DMS53 (cell line): ENCODE measurements at places on chromosomes 1 and 21.

- peak; percentile 60 for DNase-seq
These were observed 101.3 kb upstream of the ACTL8 start for GRCh38 chr1:17653728-17654351.

- no peak for DNase-seq
These were observed 228.6 kb downstream of the COP1 start for GRCh38 chr1:175978476-175978875.

DNA sequence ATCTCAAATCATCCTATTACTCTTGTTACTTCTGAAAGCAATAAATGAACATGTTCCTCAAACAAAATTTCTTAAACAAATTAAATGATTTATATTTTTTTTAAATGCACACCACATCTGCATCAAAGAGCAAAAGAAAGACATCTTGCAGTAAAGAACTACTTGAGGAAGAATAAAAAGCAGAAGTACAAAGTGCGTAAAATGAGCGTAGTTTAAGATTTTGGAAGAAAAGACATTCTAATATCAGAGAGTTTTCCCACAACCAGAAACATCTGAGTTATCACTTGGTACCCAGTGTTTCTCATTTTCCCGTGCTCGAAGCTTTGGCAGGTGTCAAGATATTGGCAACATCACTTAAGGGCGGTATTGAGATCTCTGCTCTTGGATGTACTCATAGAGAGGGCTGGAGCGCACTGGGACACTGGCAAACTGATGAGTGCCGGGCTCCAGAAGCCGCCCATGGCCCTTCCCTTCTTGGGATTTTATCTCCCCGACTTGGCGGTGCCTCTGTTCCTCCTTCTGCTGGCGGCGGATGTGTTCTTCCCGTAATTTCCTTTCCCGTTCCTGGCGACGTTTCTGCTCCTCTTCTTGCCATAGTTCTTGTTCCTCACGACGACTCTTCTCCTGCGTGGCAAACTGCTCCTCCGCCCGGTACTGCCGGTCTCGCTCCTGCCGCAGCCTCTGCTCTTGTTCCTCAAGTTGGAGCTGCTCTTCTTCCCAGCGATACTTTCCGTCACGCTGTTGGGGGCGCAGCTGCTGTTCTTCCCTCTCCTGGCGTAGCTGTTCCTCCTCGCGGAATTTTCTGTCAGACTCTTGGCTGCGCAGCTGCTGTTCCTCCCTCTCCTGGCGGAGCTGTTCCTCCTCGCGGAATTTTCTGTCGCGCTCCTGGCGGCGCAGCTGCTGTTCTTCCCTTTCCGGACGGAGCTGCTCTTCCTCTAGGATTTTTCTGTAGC lies 7.9 kb downstream of the TCHH start:
- no peak for DNase-seq

GRCh38 chr1:53442299-53442698 lies 16.9 kb upstream of the DMRTB1 start:
- no peak for DNase-seq

DNA sequence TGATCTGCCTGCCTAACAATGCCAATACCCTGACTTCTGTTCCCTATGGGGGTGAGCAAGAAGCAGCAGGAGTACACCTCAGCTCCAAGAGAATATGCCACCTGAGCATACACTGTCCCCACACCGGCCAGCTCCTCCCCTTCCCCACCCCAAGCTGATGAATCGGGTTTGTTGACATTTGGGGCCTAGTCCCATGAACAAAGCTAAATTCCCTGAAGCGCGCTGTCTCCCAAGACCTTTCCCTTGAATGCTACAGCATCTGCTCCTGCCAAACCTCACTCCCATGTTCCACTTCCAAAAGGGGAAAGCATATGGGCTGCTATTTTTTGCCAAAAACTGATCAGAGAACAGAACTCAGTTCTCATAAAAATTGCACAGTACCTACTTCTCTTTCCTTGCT lies 220.4 kb upstream of the CAMK1G start:
- peak; percentile 57 for DNase-seq

- DNase-seq = no peak
These were observed 70.4 kb upstream of the ABCG1 start for GRCh38 chr21:42148584-42148983.

GRCh38 chr1:196674908-196675307 lies 23.1 kb downstream of the CFH start:
- DNase-seq = no peak

DNA sequence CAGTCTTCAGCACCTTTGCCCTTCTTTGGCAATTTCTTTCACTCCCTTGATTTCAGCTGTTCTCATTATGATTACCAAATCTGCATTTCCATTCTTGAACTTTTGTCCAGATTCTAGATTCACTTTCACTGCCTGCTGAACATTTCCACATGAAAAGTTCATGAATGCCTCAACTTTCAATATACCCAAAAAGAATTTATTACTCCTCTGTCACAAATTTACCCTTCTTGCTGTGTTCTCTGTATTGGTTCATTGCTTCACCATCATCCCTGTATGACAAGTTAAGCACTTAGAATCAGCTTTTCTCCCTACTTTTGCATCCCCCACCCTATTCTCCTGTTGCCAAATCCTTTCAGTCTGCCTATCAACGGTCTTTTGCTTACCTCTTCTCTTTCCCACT lies 112.6 kb upstream of the PKN2 start:
- no peak for DNase-seq

DNA sequence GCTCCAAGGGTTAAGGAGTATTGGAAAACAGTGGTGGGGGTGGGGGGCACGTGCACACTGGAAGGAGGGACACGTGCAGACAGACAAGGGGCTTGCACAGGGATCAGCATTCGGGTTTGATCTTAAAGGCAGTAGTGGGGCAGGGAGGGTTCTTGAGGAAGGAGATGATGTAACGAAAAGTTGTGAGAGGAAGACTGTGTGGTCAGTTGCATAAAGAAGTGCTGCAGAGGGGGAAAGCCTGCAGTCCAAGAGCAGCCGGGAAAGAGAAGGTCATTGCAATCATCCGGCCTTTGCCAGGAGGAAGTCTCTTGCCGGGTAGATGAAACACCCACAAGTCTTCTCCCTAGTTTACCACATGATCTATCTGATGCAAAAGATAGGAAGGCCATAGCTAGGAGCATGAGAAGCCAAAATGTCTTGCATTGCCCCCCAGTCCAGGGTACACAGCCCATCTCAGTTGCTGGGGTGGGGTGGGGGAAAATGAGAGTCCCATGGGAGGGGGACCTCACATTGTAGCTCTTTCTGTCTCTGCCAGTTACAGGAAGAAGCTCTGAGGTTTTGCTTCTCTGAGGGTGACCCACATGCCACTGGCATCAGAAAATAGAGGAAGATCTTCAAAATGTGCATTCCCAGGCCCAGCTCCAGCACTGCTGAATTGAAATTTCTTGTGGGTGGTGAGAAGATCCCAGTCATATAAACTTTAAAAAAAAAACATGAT lies 202.5 kb upstream of the RAB4A start:
- DNase-seq = no peak

GRCh38 chr1:157993918-157994605 lies 617 bp downstream of the KIRREL1 start:
- peak; percentile 48 for DNase-seq

DNA sequence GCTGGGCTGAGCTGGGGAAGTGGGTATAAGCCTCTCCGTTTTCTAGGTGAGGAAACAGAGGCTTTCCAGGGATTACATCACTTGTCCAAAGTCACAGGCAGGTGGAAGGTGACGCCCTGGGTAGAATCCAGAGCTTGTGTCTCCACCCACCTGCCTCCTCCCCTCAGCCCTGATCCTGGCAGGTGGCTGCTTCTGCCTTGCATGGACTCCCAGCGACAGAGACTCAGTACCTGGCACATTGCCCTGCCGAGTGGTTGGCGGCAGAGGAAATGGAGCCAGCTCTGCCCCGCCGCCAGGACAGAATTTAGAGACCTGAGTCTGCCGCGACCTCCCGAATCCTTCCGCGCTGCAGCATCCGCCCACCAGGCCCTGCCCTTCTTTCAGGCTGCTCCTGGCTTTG lies 2.1 kb downstream of the PLA2G2E start:
- DNase-seq = peak; percentile 97

DNA sequence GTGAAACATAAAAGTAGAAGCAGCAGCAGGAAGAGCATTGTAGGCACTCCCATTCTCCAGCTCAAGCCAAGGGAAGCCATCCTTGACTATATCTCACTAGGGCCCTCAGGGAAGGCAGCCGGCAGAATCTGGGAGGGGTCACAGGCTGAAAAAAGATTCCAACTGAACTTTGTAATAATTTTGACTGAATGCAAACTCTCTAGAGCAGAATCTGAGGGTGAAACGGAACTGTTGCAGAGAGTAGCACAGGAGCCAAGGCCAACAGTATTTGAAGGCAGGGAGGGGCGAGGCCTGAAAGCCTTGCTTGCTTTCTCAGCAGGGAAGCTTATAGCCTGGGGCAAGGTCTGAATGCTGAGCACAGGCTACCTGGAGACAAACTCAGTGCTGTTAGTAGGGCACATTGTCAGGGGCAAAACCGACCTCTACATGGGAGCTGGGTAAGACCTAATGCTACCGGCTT lies 180.6 kb downstream of the COL24A1 start:
- no peak for DNase-seq

GRCh38 chr1:235022341-235022980 lies 106.2 kb downstream of the TOMM20 start:
- no peak for DNase-seq

DNA sequence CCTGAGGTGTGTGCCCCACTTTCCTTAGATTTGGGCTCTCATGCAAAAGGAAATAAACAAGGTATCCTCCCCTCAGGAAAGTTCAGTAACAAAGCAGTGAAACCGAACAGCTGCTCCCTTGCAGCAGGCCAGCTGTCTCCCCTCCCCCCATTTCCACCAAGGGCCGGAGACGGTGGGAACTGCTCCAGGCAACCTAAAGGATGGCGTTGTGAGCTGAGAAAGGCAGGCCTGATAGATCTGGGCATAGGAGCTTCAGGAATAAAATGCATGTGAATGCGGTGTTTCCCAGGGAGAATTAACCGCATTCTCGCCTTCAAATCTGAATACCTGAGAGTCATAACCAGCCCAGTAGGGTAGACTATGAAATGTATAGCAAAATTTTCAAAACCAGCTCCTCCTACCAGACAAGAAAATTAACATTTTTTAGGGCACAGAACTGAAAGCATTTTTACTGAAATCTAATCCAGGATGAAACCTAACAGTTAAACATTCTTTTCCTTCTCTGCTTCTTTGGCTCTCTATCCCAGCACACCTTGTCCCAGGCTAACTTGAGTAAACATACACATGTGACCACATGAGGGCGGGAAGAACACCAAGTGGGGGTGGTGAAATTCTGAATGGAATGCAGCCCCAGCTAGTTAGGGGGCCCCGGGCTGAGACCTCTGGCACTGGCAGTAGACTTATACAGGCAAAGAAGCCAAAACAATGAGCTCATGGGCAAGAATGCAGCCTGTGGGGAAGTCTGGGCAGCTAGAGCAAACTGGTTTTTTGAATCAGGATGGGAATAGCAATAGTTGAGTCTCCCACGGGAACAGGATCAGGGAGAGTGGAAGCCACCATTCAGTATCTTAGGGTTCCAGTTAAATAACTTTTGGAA lies 11.5 kb downstream of the MCL1 start:
- peak; percentile 87 for DNase-seq

DNA sequence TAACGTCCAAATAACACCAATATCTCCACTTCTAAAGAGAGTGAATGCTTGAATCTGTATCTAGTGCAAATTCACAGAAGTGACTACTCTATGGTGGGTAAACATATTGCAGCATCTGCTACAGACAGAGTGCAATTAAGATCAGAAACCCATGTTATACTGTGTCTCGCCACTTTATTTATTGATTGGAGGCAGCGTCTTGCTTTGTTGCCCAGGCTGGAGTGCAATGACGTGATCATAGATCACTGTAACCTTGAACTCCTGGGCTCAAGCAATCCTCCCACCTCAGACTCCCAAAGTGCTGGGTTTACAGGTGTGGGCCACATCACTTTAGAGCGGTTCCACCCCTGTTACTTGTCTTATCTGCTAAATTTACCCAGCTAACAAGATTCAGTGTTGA lies 57.0 kb downstream of the HLCS start:
- DNase-seq = no peak

DNA sequence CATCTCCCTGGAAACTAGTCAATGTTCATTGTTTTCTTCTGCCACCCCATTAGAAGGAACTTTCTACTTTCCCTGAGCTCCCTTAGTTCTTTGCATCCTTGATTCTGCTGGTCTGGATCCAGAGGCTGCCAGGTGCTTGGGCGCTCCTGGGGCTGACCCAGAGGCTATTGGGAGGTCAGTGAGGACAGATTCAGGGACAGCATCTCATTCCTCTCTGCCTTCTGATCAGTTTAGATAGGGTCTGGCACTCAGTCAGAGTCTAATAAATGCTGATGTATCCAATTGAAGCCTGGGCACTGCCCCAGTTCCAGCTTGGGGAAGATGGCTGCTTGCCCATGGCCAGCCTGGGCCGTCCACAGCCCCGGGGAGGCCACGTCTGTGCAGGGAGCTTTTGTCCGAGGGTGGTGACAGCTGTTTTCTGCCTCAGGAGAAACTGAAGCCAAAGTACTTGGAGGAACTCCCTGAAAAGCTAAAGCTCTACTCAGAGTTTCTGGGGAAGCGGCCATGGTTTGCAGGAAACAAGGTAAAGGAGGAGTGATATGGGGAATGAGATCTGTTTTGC lies 2.3 kb downstream of the GSTM1 start:
- no peak for DNase-seq

DNA sequence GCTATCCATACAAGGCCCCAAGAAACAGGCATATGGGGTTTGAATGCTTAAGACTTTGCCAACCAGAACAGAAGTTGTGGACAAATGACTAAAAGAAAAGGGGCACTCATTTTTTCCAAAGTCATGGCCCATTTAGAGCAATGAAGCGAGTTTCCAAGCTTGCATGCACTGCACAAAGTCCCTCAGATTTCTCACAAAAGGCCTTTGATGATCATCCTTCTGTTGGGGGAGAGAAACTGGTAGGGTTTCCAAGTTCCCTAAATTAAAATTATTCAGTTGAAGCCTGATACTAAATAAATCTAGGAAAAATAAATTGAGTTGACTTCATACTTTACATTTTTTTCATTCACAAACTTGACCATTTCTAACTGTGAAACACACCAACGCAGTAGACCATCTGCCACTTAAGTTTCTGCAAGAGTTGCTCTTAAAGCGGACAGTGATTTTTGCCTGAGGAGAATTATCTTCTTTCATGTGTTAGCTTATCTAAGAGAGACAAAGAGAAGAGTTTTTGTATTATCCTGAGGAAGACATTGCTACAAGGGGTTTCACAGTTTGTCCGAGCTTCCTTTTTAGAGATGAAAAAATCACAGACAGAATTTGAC lies 139.2 kb downstream of the SEC16B start:
- no peak for DNase-seq
